AG04450 (cell line): ENCODE measurements at places on chromosomes 7 and 10.

- DNase-seq: no peak
These were observed 74.4 kb downstream of the INPP5A start for GRCh38 chr10:132611986-132612385.

GRCh38 chr10:30917789-30918188 lies 113.9 kb downstream of the ZNF438 start:
- no peak for DNase-seq

GRCh38 chr10:4763960-4764428 lies 62.0 kb upstream of the AKR1E2 start:
- DNase-seq: peak; percentile 44

DNA sequence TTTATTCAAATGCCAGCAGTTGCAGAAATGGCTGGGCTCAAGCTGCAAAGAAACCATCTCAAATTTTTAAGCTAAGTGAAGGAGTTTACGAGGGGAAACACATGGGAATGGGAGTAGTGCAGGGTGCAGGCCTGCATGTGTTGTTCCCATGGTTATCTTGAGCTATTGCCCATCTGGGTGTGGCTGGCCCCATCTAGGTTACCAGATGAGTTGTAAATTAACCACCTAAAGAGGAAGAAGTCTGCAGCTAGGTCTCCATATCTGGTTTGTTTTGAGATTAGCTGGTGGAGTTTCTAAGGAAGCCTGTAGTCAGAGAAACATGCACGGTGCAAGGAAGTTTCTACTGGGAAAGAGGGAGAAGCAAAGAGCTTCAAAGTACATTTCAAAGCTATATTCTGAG lies 23.3 kb upstream of the STEAP2 start:
- no peak for DNase-seq

GRCh38 chr10:112491144-112491543 lies 44.1 kb downstream of the VTI1A start:
- no peak for DNase-seq

DNA sequence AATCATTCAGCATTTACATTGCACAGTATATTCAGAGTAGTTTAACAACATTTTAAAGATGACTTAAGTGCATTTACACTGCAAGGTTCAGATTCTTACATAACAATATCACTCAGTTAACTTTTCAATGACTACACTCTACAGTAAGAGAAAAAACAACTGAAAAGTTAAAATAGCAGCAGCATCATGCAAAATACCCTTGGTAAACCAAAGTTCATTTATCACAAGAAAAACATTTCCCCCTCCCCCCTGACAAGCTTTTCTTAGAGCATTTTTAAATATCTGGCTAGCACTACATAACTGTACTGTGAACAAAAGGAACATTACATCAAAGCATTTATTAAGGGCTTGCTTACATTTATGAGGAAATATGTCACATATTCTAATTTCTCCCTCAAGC lies 179.5 kb upstream of the HGF start:
- DNase-seq: no peak

DNA sequence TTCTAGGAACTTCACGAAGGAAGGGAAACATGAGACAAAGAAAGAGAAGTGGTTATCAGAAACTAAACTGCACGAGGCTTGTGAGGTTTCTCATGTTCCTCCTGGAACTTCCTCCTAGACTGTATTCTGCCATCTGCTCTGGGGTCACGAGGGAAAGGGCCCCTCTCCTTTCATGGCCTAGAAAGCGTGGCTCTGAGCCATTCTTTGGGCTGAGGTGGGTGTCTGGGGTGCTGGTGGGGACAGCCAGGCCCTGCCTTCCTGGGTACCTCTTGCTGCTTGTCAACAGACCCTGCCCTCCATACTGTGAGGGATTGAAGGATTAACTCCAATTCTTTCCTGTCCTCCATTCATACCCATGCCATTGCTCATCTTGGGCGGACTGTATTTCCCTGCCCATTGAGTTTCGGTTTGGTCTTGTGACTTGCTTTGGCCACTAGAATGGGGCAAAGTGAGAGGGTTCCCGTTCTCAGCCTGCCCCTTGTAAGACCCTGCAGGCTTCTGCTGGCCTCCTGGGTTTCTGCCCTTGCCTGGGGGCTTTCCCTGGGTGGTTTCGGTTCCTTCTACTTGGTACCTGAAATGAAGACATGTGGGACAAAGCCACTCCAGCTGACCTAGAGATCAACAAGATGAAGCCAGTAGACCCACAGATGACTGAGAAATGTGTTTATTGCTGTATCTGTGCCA lies 14.9 kb upstream of the GIMAP8 start:
- DNase-seq: no peak

DNA sequence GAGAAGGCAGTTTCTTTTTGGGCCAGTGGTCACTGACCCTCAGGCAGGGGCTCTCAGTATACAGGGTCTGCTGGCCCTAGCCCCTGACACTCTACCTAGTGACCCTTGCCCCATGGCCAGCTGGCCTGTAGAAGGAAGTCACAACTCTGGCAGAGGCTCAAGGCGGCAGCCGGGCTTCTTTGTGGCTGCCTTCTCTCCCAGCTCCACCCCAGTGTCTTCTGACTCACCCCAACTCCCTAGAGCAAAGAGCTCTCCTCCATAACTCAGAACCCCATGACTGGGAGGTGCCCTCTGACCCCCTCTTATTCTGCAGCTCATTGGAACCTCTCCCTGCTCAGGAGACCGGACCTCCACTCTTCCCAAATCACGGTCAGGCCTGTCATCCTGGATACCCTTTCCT lies 358.2 kb downstream of the FGFR2 start:
- DNase-seq: no peak

DNA sequence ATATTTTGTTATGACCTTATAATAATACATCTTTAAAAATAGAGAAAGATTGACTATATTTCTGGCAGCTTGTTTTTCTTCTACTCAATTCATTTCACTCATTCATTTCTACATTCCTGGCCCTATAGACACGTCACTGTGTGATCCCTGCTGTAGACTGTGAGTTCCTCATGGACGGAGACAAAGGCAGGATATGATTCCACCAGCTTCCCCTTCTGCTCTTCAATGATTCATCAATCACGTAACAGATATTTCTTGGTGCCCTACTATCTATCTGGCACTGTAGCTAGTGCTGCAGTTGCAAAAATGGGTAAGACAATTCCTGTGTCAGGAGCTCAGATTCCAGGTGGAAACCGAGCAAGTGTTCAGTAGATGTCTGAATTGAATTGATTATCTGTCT lies 415.0 kb downstream of the SFMBT2 start:
- DNase-seq: no peak

DNA sequence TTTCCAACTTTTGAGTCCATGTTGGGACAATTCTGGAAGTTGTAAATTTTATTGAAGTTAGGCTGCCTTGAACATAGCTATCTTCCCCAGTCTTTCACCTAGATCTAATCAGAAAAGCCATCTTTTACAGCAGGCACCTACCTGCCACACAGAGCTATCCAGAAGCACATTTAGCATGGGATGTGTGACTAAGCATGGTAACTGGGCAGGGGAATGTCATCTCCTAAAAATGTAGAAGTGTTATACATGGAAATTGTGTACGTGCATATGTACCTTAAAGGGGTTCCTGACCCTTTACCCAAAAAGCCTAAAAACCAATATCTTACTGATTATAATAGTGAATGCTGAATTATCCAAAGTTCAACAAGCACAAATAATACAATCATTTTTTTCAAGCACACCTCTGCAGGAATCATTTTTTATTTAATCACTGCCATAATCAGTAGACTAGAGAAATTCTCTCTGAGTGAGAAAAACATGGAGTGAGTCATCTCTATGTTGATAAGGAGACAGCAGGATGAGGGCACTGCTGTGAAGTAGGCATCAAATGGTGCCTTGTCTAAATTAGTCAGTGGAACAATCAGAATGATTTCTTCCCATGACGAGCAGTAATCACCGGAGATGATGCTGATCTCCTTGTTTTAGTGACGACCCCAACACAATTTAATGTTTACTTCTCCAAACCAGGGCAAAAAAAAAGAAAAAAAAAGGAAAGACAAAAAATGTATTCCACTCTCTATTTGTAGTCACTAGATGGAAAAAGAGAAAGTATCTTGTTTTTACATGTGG lies 75.9 kb downstream of the SORBS1 start:
- no peak for DNase-seq
